Cerebellar nuclear complex (tissue), 1 donor: ENCODE measurements at places on chromosomes 7 and 10.
A peak's percentile ranks its signal among the peaks of the same experiment; 100 is the strongest.

DNA sequence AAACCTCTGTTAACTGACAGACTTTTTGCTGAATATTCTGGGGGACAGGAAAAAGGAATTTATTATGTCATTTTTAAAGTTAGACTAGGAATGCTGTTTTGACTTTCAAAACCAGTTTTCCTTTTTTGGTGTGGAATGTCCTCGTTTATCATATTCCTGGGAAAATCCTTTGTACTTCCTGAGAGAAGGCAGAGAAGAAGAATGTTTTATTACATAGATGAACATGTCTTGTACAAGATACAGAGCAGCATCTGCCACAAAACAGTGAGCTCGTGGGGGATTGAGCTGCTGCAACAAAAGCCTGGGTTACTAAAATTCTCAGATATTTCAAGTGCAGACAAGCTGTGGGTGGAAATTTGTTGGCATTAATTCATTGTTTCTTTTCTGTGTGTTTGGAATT, 20.2 kb downstream of the MCU start:
- no peak for DNase-seq

DNA sequence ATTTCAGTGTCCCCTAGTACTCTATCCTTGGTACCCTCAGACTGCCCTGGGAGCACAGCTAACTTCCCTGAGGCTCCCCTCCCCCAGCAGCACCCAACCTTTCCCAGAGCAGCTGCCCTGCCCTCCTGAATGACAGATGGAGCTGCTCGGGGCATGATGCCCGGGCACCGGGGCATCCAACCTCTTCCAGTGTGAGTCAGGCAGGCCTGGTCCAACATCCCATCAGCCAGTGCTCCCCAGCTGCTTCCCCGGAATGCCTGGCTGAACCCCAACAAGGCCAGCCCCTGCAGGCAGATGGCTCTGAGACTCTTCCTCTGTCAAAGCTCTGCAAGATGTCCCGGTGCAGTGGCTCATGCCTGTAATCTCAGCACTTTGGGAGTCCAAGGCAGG, 11.9 kb upstream of the TSPAN15 start:
- peak; percentile 42 for DNase-seq

- no peak for DNase-seq
Observed at GRCh38 chr7:91127959-91128358, 136.3 kb upstream of the FZD1 start.

GRCh38 chr10:48233559-48234005, 40.9 kb downstream of the FRMPD2 start:
- no peak for DNase-seq

GRCh38 chr10:71627230-71627939, 92.2 kb downstream of the C10orf105 start:
- no peak for DNase-seq

DNA sequence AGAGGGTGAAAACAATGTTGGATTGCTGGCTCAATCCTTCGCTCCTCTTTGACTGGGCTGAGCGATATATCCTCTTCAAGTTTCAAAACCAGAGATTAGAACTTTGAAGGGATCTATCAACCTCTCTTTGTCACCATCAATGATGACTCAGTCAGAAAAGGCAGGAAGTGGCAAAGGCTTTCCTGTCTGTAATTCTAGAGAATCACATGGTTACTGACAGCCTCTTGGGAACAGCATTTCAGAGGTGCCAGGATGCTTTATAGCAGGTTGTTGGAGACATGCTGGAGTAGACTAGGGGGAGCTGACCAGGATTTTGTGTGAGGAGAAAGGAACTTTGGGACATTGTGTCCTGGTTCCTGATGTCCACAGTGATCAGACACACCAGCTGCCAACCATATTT, 81.3 kb downstream of the PRKCQ start:
- DNase-seq = no peak

DNA sequence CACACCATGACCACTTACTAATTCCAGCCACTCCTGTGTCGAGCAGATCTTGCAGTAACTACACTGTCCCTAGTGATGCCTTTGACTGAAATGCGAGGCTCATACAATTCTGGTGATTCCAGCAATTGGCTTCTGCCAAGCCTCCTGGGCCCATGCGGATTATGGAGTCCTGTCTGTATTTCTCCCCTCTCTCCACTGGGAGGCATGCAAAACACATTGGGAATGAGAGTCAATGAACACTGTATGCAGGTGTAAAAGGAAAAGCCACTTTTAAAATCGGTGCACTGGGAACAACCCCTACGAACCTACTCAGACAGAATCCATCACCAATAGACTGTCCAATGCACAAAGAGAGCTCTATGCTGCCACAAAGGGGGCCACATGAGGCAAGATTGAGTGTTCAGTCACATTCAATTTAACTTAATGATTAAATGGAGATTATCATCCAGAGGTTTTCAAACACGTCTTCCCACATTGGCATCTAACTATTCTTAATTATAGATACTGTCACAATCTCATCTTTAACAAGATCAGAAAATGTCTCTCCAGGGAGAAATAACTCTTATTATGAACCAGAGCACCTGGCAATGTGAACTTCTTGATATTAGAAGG, 550.6 kb downstream of the GLRX3 start:
- DNase-seq = no peak

DNA sequence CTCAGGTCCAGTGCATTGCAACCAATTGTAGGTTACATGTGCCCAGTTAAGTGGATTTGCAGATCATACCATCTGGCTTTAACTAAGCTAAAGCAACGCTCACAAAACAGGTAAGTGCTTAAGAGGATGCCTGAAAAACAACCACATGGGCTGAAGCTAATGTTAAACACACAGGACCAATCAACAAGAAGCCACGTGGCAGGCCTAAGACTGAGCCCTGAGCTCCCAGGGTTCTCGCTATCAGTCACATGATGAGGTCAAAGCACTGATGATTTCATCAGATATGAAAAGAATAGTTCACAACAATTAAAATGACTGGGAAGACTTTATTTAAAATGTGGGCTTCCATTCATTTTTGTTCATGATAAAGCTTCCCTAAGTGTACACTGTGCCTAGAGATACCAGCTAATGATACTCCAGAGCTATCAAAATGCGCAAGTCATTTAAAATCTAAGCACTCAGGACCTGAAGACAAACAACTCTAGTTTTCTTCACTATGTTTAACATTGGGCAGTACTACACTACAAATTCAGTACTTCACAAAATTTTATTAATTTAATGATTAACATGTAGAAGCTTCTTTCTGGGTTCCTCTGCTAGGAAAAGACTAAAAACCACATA, 90.6 kb downstream of the PIP4K2A start:
- DNase-seq = no peak

- DNase-seq = no peak
Observed at GRCh38 chr7:123929107-123929506, 4.1 kb downstream of the SPAM1 start.

GRCh38 chr7:4851459-4852422, 10.1 kb downstream of the PAPOLB start:
- DNase-seq = no peak

- no peak for DNase-seq
Observed at GRCh38 chr7:110940756-110941155, 150.2 kb upstream of the LRRN3 start.

DNA sequence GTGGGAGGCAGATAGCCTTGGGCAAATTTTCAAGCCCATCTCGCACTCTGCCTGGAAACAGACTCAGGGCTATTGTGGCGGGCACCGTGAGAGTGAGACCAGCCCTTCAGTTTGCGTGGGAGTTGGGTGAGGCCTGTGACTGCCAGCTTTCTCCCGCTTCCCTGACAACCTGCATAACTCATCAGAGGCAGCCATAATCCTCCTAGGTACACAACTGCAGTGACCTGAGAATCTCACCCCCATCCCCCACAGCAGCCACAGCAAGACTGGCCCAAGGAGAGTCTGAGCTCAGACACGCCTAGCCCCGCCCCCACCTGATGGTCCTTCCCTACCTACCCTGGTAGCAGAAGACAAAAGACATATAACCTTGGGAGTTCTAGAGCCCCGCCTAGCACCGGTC, 275.4 kb downstream of the GRID1 start:
- no peak for DNase-seq

DNA sequence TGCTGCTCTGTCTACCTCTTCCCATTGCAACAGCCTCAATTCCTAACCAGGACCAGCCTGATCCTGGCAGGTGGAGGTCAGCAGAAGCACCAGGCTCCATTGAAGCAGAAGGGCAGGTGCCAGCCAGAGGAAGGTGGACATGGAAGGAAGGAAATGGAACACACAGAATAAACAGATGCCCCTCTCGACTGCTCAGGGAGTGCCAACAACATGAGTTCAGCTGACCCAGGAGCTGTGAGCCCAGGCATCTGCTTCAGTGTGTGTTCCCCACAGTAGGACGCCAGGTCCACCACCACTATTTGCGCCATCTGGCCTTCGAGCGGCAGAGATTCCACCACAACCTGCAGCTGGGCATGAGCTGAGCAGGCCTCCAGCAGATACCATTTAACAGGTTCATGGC, 56.7 kb downstream of the GPAM start:
- peak; percentile 30 for DNase-seq

GRCh38 chr7:81932936-81933335, 163.1 kb upstream of the HGF start:
- no peak for DNase-seq

DNA sequence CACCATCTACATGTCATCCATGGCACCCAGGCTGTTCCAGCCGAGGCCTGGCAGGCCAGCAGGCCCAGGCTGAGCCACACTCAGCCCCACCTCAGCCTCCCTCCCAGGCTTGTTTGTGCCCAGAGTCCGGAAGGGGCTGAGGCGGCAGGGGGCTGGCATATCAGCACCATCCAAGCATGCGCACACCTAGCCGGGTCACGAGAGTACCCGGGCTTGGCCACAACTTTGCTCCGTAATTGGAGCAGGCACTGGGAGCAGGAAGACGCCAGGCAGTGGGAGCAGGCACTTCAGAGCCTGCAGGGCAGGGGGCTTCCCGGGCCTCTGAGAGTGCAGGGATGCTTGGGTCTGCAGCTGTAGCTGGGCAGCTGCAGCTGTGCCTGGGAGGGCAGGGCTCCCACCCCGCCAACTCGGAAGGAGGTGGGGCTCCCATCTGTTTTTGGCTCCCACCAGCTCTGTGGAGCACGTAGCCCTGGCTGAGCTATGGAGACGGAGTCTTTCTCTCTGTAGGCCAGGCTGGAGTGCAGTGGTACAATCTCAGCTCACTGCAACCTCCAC, 15.2 kb upstream of the TSPAN15 start:
- DNase-seq = no peak

DNA sequence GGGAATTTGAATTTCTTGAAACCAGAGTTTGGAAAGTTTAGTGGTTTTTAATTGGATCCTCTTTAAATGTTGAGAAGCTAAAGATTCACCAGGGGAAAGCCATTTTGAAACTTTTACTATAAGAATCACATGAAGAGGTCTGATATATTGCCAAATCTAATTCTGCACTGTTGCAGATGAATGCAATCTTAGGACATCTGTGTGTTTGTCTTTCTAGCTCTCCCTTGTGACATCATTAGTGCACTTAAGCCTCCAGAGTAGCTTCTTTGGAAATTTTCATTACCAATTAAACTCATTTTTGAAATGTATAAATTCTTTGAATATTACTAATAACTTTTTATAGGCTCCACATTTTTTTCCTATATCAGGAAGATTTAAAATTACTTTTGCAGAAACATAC, 160.2 kb downstream of the BICC1 start:
- no peak for DNase-seq

DNA sequence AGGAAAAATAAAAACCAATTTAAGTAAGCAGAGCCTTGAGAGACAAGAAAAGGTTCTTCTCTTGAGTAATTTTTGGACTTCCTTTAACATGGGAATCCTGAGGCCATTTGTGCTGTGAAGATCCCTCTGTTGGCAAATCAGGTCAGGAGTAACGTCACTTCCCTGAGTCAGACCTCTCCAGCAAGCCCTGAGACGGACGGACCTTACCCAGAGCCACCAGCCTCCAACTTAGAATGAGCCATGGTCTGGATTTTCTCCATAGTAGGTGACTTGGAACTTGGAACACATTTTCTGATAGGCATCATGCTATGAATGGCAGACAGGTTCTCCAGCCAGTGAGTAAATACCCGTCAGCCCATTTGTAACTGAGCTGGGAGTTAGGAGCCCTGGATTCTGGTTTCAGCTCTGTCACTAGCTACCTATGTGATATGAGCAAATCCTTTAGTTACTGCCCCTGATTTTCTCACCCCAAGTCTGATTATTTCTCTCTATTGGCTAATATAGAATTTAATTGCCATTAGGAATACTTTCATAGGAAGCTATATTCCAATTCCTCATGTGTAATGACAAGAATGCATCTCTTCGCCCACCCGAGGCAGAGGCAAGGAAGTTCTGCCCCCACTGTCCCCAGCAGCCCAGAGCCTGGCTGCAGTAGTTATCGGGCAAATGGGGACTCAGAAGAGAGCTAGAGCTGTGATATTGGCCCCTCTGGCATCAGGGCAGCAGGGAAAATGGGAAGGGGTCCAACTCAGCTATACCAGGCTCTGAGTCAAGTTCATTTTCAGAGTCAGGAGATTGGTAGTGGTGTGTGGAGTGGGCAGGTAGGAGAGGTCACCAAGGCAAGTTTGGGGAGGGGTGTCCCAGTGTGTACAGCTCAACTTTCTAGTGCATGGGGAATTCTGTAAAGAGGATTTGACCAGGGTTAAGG, 153.7 kb upstream of the AGK start:
- DNase-seq = no peak

DNA sequence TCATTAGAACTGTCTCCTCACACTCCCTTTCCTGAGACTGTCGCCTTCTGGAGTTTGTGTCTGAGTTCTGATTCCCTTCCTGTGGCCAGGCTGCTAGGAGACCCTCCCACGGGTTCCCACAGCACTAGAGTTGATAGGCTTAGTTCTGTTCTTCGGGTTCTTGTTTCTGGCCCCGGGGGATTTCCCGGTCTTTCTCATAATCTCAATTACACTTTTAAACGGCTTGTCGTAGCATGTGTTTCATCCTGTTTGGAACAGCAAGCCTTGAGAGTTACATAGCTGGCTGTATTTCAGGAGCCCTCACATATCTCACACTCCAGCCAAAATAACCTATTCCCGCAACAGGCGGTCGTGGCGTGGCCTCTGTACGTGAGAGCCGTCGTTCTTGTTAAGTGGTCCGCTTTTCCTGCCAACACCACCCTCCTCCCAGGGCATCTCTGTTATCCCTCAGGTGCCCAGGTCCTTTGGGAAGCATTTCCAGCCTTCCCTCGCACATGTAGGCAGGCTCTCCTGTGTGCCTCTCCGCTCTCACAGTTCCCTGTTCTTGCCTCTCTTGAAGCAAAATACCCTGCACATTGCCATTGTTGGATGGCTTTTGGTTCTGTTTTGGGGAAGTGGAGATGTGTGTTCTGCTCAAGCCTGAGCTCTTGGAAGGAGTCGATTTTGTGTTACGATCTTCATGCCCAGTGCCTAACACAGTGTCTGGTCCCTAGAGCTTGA, 46.0 kb downstream of the CDC123 start:
- DNase-seq = no peak

DNA sequence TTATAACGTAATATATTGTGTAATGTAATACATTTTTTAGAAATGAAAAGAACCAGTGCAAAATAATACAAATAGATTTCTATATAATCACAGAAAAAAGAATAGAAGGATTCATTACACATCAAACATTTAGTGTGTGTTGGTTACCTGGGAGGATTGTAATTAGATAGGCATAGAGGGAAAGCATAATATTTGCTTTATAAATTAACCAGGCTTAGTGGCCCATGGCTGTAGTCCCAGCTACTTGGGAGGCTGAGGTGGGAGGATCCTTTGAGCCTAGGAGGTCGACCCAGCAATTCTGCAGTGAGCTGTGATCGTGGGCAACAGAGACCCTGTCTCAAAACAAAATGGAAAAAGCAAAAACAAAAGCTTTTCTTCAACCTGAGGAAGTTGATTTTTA, 5.0 kb upstream of the CNOT4 start:
- no peak for DNase-seq

- no peak for DNase-seq
Observed at GRCh38 chr7:152006336-152006735, 19.1 kb upstream of the GALNT11 start.

- no peak for DNase-seq
Observed at GRCh38 chr7:155700847-155701246, 56.4 kb downstream of the RBM33 start.
